ENCODE measurements at places on chromosomes 1 and 21.

DNA sequence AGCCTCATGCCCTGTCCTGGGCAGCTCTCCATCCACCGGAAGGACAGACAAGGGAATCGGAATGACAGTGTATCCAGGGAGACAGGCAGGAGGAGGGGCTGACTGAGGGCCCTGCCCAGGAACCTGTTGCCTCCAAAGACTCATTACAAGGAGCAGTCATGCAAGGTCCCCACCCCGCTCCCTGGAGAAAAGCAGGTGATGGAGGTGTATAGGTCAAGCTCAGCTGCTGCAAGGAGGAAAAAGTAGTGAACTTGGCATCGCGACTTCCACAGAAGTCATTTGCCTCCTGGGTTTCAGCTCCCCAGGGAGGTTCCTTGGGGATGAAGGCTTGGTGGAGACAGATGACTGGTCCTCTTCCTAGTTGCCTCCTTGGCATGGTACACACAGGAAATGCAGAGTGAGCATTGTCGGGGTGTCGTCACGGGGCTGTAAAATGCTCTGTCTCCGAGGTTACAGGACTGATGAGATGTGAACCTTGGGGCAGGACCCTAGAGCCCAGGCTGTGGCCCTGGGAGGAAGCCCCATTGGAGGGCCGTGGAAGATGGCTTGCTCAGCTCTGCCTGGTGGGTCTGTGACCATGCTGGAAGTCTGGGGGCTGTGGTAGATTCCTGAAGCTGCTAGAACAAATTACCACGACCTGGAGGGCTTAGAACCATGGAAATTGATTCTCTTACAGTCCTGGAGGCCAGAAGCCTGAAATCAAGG lies 219.6 kb upstream of the C1orf174 start:
- DNase-seq: no peak

- DNase-seq: no peak
These were observed 10.6 kb downstream of the RXRG start for GRCh38 chr1:165434281-165434680.

GRCh38 chr1:29390491-29391361 lies 154.4 kb downstream of the PTPRU start:
- no peak for DNase-seq

- no peak for DNase-seq
These were observed 21.0 kb upstream of the CBR3 start for GRCh38 chr21:36113647-36114428.

- DNase-seq: no peak
These were observed 9.4 kb downstream of the PROX1 start for GRCh38 chr1:213997038-213997771.

DNA sequence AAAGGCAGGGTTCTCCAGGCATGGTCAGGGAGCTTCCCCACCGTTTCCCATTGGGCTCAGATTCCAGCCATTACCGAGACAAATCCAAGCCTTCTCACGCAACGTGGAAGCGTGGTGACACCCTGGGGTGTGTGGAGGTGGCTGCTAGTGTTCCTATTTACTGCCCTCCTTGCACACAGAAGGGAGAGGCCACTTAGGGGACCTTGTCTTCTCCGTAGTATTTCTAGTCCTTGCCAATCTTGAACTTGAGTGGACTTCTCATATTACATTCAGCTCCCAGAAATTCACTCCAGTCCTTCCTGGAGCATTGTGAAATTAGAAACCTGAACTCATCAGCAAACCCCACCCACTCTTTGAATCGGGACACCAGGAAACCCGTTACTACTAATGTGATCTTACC lies 131.6 kb downstream of the AJAP1 start:
- DNase-seq: no peak
